Activated naive CD4-positive, alpha-beta T cell (primary cell): ENCODE measurements at places on chromosomes 6 and 20.

DNA sequence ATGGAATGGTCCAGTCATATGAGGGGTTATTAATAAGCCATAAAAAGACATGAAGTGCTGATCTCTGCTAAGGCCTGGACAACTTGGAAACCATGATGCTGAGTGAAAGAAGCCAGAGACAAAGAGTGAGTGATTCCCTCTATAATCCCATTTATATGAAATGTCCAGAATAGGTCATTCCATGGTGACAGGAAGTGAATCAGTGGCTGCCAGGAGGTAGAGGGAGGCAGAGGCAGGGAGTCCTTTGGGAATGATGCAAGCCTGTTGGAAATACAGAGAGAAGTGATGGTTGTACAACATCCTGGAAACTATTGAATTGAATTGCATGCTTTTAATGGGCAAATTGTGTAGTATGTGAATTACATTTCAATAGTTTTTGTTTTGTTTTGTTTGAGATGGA lies 26.4 kb downstream of the ANKRD60 start:
- DNase-seq, result no peak

DNA sequence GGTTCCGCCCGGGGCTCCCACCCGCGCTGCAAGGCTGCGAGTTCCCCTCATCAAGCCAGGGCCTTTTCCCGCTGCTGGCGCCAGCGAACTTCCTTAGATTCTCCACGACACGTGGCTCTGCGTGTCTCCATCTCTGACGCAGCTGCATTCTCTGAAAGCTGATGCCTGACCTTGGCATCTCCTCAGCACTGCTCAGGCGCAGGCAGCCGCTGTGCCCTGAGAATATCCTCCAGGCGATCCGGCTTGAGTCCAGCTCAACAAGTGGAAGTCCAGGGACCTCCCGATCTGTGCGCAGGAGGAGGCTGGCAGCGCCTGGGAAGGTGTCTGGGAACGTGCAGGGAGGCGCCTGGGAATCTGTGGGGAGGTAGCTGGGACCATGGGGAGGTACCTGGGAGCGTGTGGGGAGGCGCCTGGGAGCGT lies 171.2 kb upstream of the THBS2 start:
- no peak for DNase-seq

DNA sequence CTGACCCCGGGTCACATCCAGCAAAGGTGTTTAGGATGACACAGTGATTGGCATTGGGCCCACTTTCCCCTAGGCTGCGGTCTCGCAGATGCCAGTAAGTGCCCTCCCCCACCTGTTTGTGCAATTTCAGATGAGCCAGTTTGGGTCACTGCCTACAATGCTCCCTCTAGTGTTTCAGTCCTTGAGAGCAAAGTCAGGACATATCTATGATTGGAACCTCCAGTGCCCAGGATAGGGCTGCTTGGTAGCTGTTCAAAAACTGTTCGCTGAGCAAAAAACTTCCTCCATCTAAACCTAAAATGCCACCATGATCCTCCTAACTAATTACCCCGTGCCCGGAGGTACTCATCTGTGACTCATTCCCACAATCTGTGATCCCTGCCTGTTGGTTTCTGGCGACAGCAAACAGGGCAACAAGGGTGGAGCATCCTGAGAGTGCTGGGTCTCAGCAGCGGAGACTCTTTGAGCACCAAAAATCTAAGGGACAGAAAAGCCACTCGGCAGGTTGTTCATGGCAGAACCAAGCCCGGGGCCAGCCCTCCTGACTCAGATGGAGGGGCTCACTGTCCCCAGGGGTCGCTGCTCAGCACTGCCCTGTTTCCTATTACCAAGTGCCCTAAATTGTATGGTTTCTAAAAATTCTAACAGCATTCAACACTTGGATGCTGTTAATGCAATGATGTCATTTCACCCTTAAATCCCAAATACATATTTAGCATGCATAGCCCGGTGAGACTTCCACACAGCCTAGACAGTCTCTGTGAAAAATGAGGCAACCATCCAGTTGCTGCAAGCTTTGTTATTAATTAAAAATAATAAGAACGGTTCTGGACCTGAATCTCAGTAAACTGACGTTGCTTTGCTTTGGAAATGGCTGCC lies 5.0 kb downstream of the VSX1 start:
- no peak for DNase-seq

DNA sequence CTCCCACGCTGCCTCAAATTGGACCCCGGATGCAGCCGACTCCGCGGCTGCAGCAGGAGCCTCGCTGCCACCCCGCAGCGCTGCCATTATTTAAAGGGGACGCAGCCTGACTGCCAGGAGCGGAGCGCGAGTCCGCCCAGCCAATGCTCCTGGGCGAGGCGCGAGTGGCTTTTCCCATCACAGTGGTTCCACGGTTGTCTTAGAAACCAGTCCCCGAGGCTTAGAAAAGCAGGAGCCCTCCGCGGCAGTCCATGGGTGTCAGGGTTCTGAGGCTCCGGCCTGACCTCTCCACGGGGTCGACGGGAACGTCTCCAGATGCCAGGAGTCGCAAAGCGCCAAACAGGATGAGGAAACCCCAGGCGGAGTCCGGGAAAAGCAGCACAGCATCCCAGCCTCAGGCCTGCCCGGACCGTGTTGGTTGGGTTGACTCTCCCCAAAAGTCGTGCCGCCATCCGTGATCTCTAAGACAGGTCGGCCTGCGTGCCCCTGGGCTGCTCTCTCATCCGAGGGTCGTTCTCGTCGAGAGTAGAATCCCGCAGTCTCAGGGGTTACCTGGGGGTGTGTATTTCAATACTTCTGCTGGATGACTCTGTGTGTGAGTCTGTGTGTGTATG lies 975.8 kb upstream of the DEFB115 start:
- no peak for DNase-seq

GRCh38 chr20:49969234-49969633 lies 13.5 kb upstream of the SNAI1 start:
- no peak for DNase-seq
